DMS79 treated with DMSO at 0.1 percent for 48 hours (cell line): ENCODE measurements at places on chromosomes 2 and 18.

GRCh38 chr2:241352227-241352626, 3.9 kb upstream of the FARP2 start:
- DNase-seq, result no peak

DNA sequence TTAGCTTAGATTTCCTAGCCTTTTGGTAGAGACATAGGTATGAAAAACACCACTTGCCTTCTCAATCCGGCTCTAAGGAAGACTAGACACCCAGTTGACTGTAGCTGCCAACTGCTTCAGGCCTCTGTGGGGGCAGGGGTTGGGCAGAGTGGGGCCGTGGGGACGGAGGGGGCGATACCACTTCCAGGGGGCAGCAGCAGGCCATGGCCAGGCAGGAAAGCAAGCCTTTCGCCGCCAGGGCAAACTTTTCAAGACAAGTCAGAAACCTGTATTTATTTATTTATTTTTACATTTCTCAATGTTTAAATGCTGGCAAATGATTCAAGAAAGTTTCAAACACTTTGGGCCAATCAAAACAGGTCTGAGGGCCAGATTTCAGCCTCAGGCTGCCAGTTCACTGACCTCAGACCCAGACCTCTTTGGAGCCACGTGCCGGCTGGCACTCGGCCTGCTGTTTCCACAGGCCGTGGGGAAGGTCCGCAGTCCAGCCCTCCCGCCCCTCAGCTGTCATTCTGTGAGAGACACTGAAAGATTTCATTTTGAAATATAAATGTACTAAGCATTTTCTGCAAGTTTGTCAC, 63.8 kb downstream of the MEX3C start:
- no peak for DNase-seq

- no peak for DNase-seq
Observed at GRCh38 chr2:239876271-239876947, 148.7 kb downstream of the NDUFA10 start.

DNA sequence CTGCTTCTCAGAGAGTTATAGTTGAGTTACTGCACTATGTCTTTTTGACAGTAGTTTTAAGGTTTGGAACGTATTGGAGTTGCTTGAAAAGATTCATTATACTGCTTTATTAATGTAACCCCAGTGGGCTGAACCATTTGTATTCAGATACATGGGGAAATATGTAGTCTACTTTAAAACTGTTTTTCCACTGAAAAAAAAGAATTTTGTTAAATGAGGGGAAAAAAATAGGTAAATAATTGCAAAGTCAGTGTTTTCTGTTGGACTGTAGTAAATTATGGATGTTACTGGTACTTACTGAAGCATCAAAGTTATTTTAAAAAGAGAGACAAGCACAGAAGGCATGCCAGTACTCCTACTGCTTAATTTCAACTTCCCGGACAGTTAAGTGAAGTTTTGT, 36.4 kb downstream of the ZC3H15 start:
- no peak for DNase-seq

DNA sequence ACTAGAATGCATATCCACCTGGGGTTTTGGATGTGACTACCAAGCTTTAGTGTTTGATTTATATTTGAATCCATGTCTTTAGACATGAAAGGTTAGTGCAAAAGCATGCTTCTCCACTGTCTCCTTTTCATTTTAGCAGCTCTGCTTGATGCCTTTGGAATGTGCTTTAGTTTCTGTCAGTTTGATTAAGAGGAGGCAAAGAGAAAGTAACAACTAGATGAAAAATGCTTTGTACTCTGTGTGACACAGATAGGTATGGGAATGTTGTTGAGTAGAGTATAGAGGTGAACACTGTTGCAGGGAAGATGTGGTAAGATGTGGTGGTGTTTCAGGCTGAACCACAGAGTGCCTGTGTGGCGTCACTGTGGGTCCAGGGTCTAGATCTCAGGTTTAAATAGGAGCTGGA, 19.8 kb downstream of the PIK3C3 start:
- no peak for DNase-seq

- no peak for DNase-seq
Observed at GRCh38 chr2:206531996-206532543, 88.7 kb downstream of the ADAM23 start.

DNA sequence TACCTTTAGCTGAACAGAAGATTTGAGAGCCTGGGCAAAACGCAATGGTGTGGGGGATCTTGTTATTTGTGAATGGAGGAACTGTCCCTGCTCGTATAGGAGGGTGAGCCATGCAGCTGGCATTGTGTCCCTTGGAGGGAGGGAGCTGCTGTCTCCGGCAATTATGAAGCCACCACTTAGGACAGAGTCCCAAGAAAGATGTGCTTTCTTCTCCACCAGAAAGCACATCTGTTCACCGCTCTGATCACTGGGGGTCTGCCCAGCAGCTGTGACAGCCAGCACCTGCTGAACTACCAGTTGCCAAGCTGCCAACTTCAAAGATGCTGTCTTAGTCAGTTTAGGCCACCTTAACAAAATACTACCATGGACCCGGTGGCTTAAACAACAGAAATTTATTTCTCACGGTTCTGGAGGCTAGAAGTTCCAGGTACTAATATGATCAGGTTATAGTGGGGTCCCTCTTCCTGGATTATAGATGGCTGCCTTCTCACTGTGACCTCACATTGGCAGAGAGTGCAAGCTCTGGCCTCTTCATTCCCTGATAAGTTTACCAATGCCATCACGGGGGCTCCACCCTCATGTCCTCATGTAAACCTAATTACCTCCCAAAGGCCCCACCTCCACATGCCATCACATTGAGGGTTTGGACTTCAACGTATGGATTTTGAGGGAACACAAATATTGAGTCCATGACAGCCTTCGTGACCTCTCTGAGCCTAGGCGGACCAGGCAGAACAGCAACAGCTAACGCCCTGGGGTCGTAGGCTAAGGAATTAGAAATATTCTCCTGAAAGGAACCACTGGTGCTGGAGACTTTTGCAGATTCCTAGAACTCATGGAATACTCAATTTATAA, 148.3 kb downstream of the RHBDD1 start:
- DNase-seq, result no peak

GRCh38 chr2:104945121-104945520, 91.2 kb downstream of the POU3F3 start:
- DNase-seq, result no peak

GRCh38 chr2:68726608-68727367, 7.8 kb upstream of the ARHGAP25 start:
- DNase-seq, result peak; percentile 50

DNA sequence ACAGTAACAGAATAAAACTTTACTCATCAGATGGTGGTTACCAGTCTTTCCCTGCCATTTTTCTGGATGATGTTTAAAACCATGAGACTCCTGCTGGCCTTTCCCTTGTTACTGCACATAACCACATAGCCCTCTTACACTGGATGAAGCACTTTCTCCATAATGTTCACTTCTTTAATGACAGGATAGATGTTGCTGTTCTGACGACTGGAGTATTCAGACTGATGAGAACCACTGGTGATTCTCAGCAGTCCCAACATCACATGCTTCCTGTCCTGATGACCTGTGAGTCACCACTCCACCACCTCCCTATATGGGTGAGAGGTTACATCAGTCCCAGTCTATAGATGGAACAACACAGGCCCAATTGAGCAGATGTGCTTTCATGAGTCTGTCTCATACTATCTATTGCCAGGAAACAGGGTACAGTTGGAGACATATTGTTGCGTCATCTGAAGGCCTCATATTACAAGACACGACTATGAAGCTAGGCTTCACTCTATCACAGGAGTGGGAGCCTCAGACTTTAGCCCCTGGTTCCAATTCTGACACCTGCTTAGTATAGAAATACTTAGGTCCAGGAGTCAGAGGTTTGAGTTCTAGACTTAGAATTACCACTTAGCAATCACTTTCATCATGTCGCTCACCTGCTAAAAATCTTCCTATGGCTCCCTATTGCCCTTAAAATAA, 145.7 kb upstream of the KLF7 start:
- no peak for DNase-seq

- no peak for DNase-seq
Observed at GRCh38 chr2:175553910-175554309, 372.4 kb upstream of the ATP5MC3 start.

- DNase-seq, result no peak
Observed at GRCh38 chr2:23543302-23543701, 158.3 kb downstream of the KLHL29 start.

- DNase-seq, result no peak
Observed at GRCh38 chr18:33034945-33035344, 262.1 kb upstream of the KLHL14 start.

DNA sequence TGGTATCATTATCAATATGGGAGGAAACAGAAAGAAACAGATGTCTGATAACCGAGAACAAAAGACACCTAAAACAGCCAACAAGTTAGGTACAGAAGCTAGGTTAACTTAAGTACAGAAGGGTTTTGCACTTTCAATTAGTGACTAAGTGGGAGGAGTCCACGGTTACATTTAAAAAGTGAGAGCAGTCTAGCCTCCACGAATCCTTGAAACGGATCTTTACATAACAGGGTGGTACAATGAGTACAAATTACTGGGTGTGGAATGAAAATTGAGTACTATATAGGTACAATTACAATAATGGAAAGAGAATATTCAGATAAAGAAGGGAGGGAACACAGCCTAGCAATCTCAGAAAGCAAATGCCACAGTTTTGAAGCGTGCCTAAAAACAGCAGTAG, 76.6 kb downstream of the TLK1 start:
- DNase-seq, result no peak

- DNase-seq, result no peak
Observed at GRCh38 chr2:73825408-73825807, 3.4 kb upstream of the STAMBP start.

- DNase-seq, result no peak
Observed at GRCh38 chr2:71583876-71584275, 130.5 kb downstream of the DYSF start.

- no peak for DNase-seq
Observed at GRCh38 chr2:139353874-139354273, 573.7 kb upstream of the NXPH2 start.

- no peak for DNase-seq
Observed at GRCh38 chr2:159128191-159128590, 158.3 kb downstream of the WDSUB1 start.

- DNase-seq, result no peak
Observed at GRCh38 chr2:109675666-109676345, 61.6 kb downstream of the SOWAHC start.

DNA sequence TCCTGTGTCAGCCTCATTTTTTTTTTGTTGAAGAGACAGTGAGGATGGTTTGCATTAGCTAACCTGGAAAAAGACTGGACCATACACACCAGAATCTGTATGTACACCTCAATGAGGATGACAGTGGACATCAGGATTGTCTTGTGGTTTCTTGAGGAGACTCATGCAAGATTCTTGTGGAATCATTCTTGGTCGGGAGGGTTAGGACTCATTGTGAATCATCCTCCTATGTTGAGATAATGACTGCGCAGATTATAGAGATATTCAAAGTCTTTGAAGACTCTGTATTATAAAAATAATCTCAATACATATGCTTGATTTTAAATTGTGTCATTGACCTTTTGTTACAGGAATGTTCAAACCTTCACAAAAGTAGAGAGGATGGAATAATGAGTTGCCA, 49.1 kb upstream of the DOCK10 start:
- no peak for DNase-seq

GRCh38 chr2:143688815-143689214, 559.6 kb downstream of the ARHGAP15 start:
- DNase-seq, result no peak

DNA sequence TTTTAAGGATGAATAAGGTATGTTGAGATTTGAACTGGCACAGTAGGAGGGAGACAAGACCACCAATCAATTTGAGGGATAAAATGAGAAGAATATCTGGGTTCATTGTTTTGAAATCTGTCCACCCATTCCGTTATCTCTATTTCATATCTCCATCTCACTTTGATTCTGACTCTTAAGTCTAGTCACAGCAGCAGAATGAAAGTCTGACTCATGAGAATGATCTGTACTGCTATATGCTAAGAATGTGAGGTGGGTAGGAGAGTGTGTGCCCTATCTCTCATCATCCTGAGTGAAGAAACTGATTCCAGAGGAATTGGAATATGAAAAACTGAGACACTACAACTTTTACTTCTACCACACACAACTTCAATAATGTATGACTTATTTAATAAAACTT, 1994.5 kb upstream of the PIK3C3 start:
- no peak for DNase-seq

DNA sequence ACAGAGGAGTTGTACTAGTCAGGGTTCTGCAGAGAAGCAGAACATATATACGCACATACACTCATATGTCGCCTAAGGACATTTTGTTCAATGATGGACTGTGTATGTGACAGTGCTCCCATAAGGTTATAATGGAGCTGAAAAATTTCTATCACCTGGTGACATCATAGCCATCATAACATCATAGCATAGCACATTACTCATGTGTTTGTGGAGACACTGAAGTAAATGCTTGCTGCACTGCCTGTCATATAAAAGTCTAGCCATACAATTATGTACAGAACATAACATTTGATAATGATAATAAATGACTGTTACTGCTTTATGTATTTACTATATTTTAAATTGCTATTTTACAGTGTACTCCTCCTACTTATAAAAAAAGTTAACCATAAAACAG, 83.1 kb downstream of the TSN start:
- DNase-seq, result no peak

DNA sequence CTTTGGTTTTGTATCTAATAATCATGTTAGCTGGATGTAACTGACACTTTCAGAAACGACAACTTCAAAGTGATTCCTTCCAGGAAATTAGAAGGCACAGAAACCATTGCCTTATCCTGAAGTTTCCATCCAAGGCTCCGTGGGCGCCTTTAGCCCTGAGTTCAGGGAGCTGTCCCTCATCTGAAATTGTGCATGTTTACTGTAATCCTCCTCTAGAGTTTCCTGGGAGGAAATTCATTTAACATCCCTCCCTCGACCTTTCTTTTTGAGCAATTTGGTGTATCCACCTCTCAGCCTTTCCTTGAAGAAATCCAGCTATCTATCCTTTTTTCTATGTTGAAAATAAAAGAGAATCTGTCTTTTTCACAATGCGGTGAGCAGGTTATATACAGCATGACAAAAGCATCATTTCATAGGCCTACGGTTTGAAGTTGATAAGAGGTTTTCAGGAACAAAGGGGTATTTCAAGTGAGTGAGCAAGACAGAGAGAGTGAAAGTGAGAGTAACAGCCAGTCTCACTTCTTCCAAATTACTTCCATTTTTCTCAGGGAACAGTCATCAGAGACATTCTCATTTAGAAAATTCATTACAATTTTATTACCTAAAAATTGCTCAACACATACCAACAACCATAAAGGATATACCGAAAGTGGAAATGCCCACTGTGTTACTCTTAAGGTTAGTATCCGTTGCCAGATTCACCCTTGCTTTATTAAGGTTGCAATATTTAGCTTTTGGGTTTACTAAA, 167.3 kb downstream of the MREG start:
- no peak for DNase-seq

DNA sequence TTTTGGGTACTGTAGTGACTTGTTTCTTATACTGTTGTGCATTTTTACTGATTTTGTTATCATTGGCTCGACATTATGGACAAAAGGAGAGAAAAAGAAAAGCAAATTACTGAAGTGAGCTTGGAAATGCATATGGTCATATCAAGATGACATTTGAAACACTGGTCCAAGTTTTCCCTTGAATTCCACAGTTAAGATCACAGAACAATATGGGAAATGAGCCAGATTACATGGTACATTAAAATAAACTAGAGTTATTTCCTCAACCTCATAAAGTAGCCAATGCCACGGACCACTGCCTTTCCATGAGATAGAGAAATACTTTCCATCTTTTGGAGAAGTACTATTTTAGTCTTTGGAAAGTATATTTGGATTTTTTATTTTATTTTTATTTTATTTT, 62.0 kb upstream of the SGPP2 start:
- DNase-seq, result no peak

- no peak for DNase-seq
Observed at GRCh38 chr2:172462849-172463381, 35.5 kb downstream of the ITGA6 start.

GRCh38 chr2:218272531-218273212, 2.4 kb downstream of the PNKD start:
- DNase-seq, result peak; percentile 82
